Epithelial cell of prostate (primary cell): ENCODE measurements at places on chromosomes 3 and 15.

- no peak for DNase-seq
Observed at GRCh38 chr3:12964711-12965612, 108.3 kb downstream of the IQSEC1 start.

DNA sequence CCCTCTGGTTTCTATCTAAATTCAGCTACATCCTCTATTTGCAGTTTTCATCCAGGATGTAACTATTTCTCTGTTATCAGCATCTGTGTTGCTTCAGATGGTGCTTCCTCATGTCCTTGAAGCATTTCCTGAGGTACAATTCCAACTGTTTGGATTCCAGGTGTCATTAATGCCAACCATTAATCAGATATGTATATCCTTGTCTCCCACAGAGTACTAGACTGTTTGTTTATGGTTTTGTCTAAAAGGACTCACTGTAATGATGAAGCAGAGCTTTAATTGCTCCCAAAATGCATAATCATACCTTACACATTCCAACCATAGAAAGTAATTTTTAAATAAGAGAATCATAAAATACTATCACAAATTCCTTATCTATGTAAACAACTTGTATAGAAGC lies 288.5 kb upstream of the MME start:
- no peak for DNase-seq

- DNase-seq = peak; percentile 89
Observed at GRCh38 chr3:121995161-121996137, 26.6 kb downstream of the ILDR1 start.

GRCh38 chr15:70936326-70936725 lies 43.7 kb downstream of the LRRC49 start:
- no peak for DNase-seq
